ENCODE measurements at places on chromosomes 7 and 10. TPM values are rescaled to one million over a fixed set of nuclear protein-coding genes. Genes with fewer than 3 reads are reported as not detected.

- H3K4me1 ChIP-seq, result peaks cover 16% of the 10 kb centered on the region
- no peak overlapping the region for H3K4me3 ChIP-seq
- DNase-seq, result peak; percentile 86
- H3K27ac ChIP-seq, result peak overlapping the region; percentile 46
- no peaks in the 10 kb centered on the region for H3K36me3 ChIP-seq
Observed at GRCh38 chr10:21292763-21293517, 232.5 kb downstream of the SKIDA1 start.

GRCh38 chr7:94778711-94779459 lies 123.0 kb upstream of the SGCE start:
- no peaks in the 10 kb centered on the region for H3K36me3 ChIP-seq
- no peak overlapping the region for H3K27ac ChIP-seq
- no peaks in the 10 kb centered on the region for H3K27me3 ChIP-seq
- no peak overlapping the region for H3K4me3 ChIP-seq
- H3K4me1 ChIP-seq, result no peaks in the 10 kb centered on the region

The ASB15 gene
- total RNA-seq, result not detected

DNA sequence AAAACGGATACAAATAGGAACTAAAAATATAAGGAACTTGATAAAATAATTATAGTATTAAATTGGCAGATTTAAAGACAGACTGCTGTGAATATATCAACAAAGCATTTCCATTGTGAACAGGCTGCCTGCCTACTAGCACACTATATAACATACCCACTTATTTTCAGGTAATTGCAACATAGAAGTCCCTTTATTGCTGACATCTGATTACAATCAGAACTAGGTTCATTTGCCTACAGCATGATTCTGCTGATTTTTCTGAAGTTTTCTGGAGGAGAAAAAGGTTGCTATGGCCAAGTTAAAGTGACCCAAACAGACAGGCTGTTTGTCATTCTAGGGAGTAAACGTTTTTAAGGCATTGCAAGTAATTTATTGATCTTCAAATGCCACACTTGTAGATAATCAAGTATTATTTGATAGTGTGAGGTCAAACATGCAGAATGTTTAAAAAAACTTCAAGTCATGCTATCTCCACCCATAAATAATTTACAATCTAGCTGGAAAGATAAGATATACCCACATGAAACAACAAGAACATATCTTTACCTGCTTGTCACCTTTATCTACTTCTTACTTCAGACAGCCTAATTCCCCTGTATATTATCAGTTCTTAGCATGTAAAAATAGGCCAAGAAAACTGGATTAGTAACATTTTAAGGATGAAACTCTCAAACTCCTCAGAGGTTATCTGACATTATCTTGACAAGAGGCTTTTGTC lies 40.5 kb downstream of the MTPN start:
- H3K36me3 ChIP-seq, result no peaks in the 10 kb centered on the region
- H3K4me3 ChIP-seq, result no peak overlapping the region

The FAM25G gene
- not detected for total RNA-seq

DNA sequence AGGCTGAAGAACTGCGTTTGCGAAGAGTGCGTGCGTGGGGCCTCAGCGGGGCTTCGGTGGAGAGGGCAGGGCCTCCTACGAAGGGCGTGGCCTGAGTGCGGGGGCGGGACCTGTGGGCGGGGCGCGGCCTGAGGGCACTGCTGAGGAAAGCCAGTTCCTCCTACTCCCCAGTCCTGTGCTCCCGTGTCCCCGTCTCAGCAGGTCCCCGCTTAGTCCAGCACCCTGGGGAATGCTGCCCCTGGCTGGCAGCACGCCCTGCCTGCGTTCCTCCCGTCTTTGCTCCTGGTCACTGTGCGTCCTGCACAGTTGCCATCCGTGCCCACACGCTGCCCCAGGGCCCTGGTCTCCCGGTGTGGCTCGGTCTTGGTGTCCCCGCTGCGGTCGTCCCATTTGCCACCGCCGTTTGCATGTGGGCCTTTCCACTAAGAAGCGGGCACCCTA lies 177.1 kb downstream of the ZNF248 start:
- no peaks in the 10 kb centered on the region for H3K36me3 ChIP-seq
- H3K27ac ChIP-seq, result no peak overlapping the region
- H3K27me3 ChIP-seq, result no peaks in the 10 kb centered on the region
- no peak overlapping the region for H3K4me3 ChIP-seq
- H3K4me1 ChIP-seq, result no peaks in the 10 kb centered on the region
- DNase-seq, result no peak

GRCh38 chr10:91596825-91597196 lies 36.1 kb downstream of the PPP1R3C start:
- H3K27me3 ChIP-seq, result no peaks in the 10 kb centered on the region
- no peak overlapping the region for H3K4me3 ChIP-seq
- DNase-seq, result no peak
- no peak overlapping the region for H3K27ac ChIP-seq
- peaks cover 12% of the 10 kb centered on the region for H3K4me1 ChIP-seq

The EIF3B gene
- 91.4 TPM for total RNA-seq

GRCh38 chr10:13302821-13303555 lies 3.1 kb upstream of the PHYH start:
- no peaks in the 10 kb centered on the region for H3K36me3 ChIP-seq
- no peak for DNase-seq
- no peaks in the 10 kb centered on the region for H3K27me3 ChIP-seq
- peak overlapping the region; percentile 54 for H3K4me3 ChIP-seq
- H3K4me1 ChIP-seq, result peaks cover 28% of the 10 kb centered on the region

DNA sequence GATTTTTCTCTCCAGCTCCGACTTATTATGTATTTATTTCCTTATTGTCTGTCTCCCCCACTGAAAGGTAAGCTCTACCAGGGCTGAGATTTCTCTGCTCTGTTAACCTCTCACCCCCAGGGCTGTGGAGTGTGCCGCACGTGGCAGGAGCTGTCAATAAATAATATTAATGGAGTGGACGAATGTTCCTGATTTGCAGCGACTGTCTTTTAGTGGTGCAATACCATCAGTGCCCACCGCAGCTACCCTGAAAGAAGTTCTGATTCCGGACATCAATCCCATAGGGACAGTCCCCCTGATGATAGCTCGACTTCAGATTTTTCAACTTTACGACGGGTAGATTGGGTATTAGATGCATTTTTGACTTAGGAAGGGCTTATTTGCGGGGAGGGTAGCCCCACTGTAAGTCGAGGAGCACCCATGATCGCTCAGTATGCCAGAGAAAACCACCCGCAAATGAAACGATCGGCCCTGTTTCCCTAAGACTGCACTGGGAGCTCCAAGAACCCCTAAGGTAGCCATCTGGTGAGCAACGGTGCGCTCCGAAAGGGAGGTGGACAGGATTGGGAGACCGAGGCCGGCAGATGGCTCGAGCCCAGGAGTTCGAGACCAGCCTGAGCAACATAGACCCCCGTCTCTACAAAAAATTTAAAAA lies 986 bp upstream of the PPP2R2D start:
- DNase-seq, result no peak
- no peaks in the 10 kb centered on the region for H3K36me3 ChIP-seq
- H3K4me1 ChIP-seq, result peaks cover 39% of the 10 kb centered on the region
- H3K27ac ChIP-seq, result no peak overlapping the region
- peak overlapping the region; percentile 88 for H3K4me3 ChIP-seq

DNA sequence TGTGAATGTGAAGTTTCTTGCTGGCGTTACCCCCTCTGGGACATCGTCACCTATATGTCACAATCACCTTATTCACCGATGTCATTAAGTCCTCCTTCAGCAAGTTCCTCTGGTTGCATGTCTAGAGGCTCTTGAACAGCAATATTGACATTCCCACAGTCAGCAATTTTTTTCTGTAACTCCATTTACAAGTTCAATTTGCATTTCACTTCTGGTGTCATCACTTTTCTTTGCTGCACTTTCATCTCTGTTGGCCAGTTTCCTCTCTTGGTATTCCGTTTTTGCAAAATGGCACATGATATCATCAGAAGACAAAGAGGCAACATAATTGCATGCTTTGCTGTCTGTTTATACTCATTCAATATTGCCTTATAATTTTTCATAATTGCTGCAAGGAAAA lies 69.8 kb downstream of the SRI start:
- H3K36me3 ChIP-seq, result no peaks in the 10 kb centered on the region
- no peak overlapping the region for H3K27ac ChIP-seq
- no peaks in the 10 kb centered on the region for H3K27me3 ChIP-seq
- no peak for DNase-seq
- no peaks in the 10 kb centered on the region for H3K4me1 ChIP-seq

GRCh38 chr7:155975490-155975889 lies 163.2 kb upstream of the SHH start:
- no peak overlapping the region for H3K27ac ChIP-seq
- H3K4me1 ChIP-seq, result no peaks in the 10 kb centered on the region
- H3K27me3 ChIP-seq, result peaks cover 10% of the 10 kb centered on the region
- no peaks in the 10 kb centered on the region for H3K36me3 ChIP-seq
- H3K4me3 ChIP-seq, result no peak overlapping the region

The MMD2 gene
- not detected for total RNA-seq

The ZNHIT1 gene
- total RNA-seq, result 66.1 TPM

DNA sequence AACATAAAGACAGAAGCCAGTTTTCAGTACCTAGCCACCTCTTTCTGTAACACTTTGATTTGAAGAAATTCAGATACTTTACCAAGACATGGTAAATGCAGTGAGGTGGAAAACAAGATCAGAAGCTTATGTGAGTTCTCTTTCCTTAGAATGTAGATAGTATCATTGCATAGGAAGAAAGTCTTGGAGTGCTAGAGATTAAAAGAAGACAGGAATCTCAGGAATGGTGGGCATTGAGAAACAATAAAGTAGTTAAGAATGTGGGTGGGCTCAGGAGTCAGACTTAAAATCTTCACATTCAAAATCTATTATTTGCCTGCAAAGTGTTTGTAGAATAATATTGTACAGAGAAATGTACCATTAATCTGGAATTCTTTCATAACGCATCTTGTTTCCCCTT lies 58.9 kb downstream of the POLL start:
- H3K4me3 ChIP-seq, result no peak overlapping the region
- peaks cover 21% of the 10 kb centered on the region for H3K36me3 ChIP-seq
- H3K4me1 ChIP-seq, result no peaks in the 10 kb centered on the region
- no peak for DNase-seq
- no peak overlapping the region for H3K27ac ChIP-seq
- H3K27me3 ChIP-seq, result no peaks in the 10 kb centered on the region

DNA sequence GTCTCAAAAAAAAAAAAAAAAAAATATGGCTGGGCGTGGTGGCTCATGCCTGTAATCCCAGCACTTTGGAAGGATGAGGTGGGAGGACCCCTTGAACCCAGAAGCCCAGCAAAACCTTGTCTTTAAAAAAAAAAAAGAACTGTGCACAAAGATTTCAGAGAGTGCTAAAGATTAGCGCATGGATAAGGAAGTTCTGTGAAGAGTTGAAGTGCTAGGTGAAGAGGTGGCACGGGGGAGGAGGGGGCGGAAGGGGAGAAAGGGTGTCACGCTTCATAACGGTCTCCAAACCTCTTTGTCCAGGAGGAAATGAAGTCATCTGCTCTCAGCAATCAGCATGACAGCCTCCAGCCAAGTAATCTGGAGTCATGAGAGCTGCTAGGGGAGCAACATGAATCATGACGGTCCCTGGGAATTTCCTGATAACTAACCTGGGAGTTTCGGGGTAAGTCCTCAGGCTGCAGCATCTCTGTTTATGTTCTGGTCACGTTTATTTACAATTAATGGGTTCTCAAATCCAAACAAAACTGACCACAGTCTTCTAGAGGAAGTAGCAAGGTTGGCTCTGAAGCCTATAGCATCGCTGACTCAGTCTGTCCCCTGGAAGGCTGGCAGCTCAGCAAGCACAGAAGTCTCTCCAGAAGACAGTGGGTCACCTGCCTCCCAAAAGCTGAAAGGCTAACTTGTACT lies 1.9 kb upstream of the PLAU start:
- DNase-seq, result peak; percentile 70
- H3K4me3 ChIP-seq, result no peak overlapping the region
- H3K27me3 ChIP-seq, result no peaks in the 10 kb centered on the region
- peak overlapping the region; percentile 85 for H3K27ac ChIP-seq
- H3K36me3 ChIP-seq, result no peaks in the 10 kb centered on the region

- H3K4me3 ChIP-seq, result no peak overlapping the region
- H3K27ac ChIP-seq, result no peak overlapping the region
- DNase-seq, result peak; percentile 20
- peaks cover 31% of the 10 kb centered on the region for H3K4me1 ChIP-seq
Observed at GRCh38 chr7:150383710-150384397, 4.7 kb downstream of the ZNF775 start.

DNA sequence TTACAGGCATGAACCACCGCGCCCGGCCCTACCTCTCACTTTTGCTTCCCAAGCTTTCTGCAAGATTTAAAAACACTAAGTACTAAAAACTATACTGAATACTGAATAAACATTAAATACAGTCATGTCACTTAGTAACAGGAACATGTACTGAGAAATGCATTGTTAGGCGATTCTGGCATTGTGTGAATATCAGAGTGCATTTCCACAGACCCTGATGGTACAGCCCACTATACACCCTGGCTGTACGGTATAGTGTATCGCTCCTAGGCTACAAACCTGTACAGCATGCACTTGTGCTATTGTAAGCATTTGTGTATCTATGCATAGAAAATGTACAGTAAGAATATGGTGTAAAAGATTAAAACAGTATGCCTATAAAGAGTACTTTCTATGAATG lies 29.1 kb downstream of the PDIA4 start:
- no peak overlapping the region for H3K27ac ChIP-seq
- DNase-seq, result no peak
- H3K4me3 ChIP-seq, result no peak overlapping the region
- H3K4me1 ChIP-seq, result no peaks in the 10 kb centered on the region

DNA sequence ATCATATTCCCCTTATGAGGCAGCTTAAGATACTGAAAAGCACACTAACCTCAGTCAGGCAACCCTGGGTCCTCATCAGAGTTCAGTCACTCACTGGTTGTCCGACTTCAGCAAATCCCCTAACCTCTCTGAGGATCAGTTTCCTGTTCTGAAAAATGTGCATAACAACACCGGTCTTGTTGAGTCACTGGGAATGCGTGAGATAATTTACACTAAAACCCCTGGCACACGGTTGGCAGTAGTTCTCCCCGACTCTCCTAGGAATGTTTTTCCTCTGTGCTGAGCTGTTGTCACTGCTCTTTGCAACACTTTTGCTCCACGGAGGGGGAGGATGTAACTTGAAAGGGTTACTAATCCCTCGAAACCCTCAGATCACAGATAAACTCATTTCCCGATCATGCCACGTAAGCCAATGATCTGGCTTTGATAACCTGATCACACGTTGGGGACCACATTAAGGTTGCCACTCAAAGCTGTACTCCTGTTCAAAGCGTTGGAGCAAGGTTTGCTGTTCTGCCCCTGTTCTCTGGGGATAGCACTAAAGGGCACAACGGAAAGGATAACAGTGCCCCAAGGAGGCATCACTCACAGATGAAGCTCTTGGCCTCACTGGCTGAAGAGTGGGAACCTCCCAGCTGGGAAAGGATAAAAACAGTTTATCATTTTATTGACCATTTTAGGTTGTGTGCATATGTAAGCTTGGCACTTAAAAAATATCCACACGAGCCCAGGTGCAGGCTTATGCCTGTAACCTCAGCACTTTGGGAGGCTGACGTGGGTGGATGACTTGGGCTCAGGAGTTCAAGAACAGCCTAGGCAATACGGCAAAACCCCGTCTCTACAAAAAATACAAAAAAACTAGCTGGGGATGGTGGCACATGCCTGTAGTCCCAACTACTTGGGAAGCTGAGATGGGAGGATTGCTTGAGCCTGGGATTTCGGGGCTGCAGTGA lies 5.0 kb upstream of the RBM17 start:
- H3K36me3 ChIP-seq, result no peaks in the 10 kb centered on the region
- no peak overlapping the region for H3K4me3 ChIP-seq
- peak overlapping the region; percentile 28 for H3K27ac ChIP-seq
- H3K27me3 ChIP-seq, result no peaks in the 10 kb centered on the region
- H3K4me1 ChIP-seq, result peaks cover 4% of the 10 kb centered on the region
- no peak for DNase-seq

GRCh38 chr7:158241919-158242318 lies 345.7 kb downstream of the PTPRN2 start:
- no peaks in the 10 kb centered on the region for H3K4me1 ChIP-seq
- H3K4me3 ChIP-seq, result no peak overlapping the region
- H3K27ac ChIP-seq, result no peak overlapping the region
- no peak for DNase-seq
- no peaks in the 10 kb centered on the region for H3K27me3 ChIP-seq
- H3K36me3 ChIP-seq, result no peaks in the 10 kb centered on the region
